EL (cell line): ENCODE measurements at places on chromosomes 1 and 21.

DNA sequence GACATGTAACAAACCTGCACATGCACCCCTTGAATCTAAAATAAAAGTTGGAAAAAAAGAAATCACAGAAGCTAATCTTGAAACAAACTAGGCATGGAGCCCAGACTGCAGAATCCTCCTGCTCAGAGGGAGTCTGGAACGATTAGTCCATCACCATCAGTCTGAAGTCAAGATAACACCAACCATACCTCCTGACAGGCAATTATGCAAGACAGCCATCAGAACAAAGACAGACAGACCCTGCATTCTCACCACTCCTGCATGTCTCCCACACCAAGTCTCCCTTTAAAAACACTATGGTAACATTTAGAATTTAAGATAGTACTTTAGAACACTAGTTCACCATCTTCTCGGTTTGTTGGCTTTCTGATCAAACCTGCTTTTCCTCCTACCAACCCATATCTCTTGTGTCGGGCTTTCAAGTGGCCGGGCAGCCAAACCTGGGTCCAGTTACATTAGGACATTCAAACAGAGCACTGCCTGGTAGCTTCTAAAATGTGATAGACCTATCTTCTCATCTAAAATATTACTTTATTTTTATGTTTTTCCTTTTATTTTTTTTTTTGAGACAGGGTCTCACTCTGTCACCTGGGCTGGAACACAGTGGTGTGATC is 10.1 kb downstream of the YARS1 start:
- no peak for DNase-seq

- peak; percentile 31 for DNase-seq
Measured at GRCh38 chr1:181043025-181043888, 9.5 kb downstream of the MR1 start.

DNA sequence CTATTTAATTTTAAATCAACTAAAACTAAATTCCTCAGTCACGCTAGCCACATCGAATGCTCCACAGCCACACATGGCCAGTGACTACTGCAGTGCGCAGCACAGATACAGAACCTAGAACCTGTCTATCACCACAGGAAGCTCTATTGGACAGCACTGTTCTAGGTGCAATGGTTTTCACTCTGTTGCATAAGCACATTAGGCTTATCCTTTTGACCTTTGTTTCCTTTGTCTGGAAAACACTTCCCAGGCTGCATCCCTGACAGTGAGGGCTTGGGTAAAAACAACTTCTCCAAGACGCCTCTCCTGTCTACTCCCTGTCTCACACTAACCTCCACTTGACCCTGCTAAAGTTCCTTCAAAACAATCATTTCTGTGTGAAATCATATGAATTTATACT is 33.6 kb upstream of the RAP1GAP start:
- no peak for DNase-seq

DNA sequence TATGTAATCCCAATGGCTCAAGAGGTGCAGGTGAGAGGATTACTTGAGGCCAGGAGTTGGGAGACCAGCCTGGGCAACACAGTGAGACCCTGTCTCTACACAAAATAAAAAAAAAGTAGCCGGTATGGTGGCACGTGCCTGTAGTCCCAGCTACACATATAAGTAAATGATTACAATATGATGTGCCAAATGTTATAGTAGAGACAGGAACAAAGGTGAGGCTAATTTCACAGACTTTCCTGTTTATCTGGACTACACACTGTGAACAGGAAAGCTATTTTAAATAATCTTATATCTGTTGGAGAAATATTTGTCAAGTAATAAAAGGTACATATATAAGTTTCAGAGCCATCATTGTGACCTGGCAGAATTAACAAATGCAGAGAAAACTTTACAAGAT is 77.7 kb downstream of the UROD start:
- no peak for DNase-seq

GRCh38 chr1:55188909-55189308 is 26.3 kb downstream of the USP24 start:
- no peak for DNase-seq

DNA sequence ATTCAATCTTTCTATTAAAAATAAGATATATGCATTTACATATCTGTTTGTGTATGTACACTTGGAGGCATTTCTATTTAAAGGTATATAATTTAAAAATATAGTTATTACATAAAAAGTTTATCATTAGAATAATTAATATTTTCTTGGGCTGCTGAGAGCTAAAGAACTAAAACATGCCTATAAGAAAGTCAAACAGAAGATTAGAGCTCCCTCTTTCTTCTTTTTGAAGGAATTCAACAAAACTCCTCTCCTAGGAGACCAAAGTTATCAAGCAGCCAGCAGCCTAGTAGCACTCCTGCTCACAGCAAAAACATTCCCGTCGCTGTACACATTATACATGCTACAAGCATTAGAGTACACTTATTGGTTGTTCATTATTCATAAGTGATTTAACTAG is 216.4 kb downstream of the VAV3 start:
- no peak for DNase-seq

DNA sequence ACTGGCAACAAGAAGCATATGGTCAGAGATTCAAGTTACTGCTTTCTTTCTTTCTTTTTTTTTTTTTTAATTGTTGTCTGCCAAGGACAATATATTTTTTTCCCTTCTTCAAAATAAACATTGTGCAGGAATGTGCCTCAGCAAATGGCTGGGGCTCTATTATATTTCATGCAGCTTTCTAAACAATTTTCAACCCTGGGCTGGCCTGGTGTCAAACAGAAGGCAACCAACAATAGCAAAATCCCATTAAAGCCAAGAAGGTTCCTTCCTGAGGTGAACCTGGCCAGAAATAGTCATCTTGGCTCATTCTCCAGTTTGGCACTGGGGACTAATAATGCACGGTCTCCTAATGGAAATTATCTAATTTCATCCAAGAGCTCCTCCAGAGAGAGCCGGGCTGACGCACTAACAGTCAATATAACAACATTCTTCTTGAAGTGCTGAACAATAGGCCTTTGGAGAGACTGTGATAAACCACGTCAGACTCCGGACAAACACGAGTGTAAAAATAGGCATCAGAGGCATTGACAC is 35.7 kb upstream of the HLX start:
- DNase-seq = no peak

DNA sequence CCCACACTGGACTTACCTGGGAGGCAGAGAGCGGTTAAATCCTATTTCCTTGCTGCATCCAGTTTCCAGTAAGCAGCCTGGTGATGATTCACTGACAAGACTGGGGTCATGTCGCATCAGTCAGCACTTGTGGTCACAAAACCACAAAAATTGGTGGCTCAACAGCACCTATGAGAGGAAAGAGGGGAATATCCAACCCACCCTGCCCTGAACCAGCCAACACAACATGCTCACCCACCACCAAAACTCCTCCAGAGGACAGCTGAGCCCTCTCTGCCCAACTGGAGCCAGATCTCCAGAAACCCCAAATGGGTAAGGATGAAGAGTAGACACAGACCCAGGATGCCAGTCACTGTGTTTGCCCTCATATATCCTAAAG is 64.0 kb downstream of the CD46 start:
- DNase-seq = peak; percentile 59

DNA sequence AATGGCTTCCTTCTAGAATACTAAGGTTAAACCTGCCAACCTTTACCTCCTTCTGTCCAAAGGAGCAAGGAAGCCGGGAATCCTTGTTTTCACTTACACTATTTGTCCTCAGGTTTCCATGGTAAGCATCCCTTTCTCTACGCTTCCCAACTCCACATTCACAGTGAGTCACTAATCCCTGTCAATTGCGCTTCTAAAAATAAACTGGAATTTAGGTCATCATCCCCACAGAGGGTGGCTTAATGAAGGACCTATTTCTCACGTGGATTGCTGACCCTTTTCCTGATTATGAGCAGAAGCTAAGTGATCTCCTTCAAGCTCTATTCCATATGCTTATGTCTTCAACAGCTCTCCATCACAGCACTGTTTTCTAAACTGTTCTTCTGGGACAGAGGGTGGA is 39.9 kb upstream of the ABCA4 start:
- peak; percentile 67 for DNase-seq

- no peak for DNase-seq
Measured at GRCh38 chr1:157597959-157598667, at the start of gene FCRL4. Gene FCRL4, minus strand, starts transcription at chr1:157598085. Its CDS starts 141 bp downstream, at chr1:157597944.

DNA sequence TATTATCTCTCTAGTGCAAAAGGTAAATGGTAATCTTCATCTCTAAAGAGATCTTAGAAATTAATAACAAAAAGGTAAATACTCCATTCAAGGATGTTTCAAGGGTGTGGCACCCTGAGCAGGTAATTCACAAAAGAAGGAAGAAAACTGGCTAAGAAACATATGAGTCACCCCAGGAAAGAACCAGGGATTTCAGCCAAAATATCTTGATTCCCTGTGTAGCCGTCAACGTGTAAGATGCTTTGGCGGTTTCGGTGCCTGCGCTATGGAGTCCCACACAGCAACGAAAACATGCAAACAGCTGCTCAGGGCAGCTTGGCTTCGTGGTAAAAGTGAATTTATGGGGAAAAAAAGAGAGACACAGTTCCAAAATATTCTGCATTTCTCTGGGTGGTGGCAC is 3.7 kb downstream of the ITGB2 start:
- no peak for DNase-seq

GRCh38 chr1:30452925-30453324 is 270.5 kb downstream of the MATN1 start:
- no peak for DNase-seq

- DNase-seq = peak; percentile 28
Measured at GRCh38 chr1:50735443-50735842, 224.6 kb downstream of the FAF1 start.

GRCh38 chr1:244002721-244003120 is 48.4 kb upstream of the ZBTB18 start:
- no peak for DNase-seq

- peak; percentile 8 for DNase-seq
Measured at GRCh38 chr1:66416295-66416694, 117.7 kb upstream of the SGIP1 start.

DNA sequence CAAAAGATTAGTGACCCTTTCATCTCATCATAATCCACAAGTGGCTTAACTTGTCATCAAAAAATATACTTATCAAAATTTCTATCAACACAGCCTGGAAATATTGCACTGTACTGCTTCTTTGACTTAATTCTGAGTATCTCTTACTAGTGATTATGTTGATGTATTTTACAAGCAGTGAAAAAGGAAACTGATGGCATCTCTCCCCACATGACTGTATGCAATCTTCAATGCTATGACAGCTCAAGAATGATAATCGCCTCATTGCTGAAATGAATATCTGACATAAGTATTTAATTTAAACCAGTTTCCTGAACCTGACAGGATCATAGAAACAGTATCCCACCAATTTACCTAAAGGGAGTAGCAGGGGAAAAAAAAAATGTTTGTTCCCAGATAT is 79.5 kb downstream of the DPYD start:
- DNase-seq = no peak

DNA sequence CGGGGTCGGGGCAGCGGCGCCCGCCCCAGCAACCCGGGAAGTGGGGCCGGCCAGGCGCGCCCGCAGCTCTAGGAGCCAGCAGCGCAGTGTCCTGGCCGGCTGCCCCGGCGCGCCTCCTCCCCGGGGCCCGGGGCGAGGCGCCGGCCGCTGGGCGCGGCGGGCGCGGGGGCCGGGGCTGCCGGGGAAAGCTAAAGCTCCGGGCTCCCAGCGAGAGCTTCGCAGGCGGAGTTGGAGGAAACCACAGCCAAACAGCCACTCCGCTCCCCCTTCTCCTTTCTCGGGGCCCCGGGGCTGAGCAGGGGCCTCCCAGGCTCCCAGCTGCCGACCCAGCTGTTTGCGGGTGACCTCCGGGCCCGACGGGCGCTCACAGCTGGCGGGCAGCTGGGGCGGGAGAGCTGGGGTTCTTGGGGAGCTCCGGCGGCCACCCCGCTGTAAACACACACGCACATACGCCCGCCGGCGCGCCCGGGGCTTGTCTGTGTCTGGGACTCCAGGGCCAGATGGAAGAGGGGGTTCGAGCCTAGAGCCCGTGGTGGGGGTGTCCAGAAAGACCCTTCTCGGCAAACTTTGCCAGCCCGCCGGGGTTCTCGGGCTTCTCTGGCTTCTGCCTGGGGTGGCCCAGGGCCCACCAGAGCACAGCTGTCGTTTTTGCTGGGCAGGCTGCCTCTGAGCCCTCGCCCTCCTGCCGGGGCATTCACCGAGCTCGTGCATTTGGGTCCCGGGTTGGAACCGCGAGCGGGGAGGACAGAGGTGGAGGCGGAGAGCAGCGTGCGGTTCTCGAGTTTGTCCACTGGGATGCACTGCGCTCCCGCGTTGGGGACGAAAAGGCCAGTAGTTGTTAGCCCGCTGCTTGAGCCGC is 1.5 kb downstream of the AJAP1 start:
- DNase-seq = no peak

GRCh38 chr1:230282157-230282556 is 144.0 kb downstream of the PGBD5 start:
- no peak for DNase-seq

- no peak for DNase-seq
Measured at GRCh38 chr1:85230305-85230977, 29.0 kb downstream of the C1orf52 start.

GRCh38 chr1:219917851-219918466 is 10.4 kb downstream of the SLC30A10 start:
- peak; percentile 57 for DNase-seq

DNA sequence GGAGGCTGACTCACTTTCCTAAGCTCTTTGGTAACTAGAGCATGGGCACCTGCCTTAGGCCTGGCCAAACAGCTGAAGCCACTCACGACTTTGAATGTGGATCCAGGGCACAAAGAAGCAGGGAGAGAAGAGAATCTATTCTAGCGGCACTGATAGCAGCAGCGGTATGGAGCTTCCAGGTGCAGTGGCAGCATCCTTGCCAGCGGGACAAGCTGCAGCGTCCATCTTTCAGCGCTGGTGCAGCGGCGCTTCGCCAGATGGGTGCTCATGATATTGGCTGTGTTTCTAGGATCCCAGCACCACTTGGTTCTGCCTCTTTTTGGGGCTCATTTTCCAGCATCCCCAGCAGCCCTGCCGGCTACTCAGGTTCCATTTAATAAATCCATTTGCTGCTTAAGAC is 184.2 kb downstream of the SLC44A5 start:
- no peak for DNase-seq

GRCh38 chr1:31152181-31152795 is 86.8 kb upstream of the PUM1 start:
- DNase-seq = peak; percentile 94

DNA sequence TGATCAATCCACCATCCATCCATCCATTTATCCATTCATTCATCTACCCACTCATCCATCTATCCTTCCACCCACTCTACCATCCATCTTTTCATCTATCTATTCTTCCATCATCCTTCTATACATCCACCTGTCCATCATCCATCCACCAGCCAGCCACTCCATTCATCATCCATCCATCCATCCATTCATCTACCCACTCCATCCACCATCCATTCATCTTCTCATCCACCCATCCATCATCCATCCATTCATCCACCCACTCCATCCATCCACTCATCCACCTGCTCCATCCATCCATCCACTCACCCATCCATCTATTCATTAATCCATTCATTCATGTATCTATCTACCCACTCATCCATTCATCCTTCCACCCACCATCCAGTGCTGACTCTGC is 127.9 kb upstream of the TMPRSS2 start:
- no peak for DNase-seq

DNA sequence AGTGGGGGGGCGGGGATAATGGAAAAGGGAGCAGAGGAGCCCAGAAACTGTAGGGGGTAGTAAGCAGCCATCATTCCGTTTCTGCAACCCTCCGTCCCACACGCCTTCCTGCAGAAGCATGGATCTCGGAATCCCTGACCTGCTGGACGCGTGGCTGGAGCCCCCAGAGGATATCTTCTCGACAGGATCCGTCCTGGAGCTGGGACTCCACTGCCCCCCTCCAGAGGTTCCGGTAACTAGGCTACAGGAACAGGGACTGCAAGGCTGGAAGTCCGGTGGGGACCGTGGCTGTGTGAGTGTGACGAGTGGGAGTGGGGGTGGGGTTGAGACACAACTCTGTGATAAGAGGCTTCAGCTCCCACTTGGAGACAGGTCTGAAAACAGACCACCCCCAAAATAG is 706 bp downstream of the CREB3L4 start:
- no peak for DNase-seq
